ENCODE measurements at places on chromosomes 3 and 15.

- DNase-seq = no peak
Measured at GRCh38 chr15:74497584-74497983, 36.6 kb upstream of the UBL7 start.

DNA sequence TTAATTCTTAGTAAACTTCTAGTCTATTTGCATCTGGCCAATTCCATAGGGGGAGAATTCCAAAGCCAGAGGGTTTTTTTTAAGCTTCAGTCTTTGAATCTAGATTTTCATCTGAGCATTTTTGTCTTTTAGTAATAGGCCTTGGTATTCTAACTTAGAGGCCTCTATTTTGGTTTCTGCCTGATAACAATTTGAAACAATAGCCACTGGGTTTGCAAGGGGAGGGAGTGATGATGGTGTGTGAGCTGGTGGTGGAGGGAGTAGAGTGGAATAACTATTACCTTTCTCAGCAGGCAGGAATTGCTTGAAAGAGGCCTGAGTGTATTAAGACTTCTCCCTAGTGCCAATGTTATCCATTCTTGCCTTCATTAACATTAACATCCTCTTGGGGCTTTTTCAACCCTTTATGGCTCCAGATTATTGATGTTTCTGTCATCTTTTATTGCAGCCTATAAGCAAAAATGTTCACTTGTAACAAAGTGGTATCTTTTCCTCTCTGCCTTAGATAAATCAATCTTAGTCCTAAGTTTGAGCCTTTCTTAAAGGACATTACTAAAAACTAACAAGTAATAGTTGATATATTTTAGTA is 26.5 kb upstream of the TCF12 start:
- DNase-seq = no peak

- no peak for DNase-seq
Measured at GRCh38 chr3:39330824-39331223, 1.3 kb downstream of the CCR8 start.

- no peak for DNase-seq
Measured at GRCh38 chr3:195188426-195188927, 82.5 kb downstream of the XXYLT1 start.

All from omental fat pad (tissue), 4 donors.